ENCODE measurements at places on chromosomes 4 and X.

- no peak for DNase-seq
Measured at GRCh38 chr4:38153387-38153760, 193.2 kb downstream of the PTTG2 start.

GRCh38 chrX:31580227-31580626, 508.4 kb upstream of the FTHL17 start:
- DNase-seq: no peak

DNA sequence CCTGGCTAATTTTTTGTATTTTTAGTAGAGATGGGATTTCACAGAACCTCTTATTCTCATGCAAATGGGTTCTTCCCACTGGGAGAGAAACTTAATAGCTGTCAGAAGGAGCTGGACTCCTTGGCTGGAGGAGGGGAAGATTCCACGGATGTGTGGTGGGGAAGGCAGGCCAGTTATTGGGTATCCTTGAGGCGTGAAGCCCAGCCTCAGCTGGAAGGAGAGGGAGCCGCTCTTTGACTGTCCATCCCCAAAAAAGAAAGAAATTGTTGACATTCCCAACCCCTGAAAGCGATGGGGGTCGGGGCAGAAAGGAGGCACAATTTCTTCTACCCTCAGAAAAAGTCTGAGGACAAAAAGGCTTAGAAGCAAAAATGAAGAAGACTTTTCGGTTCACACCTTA, 983.1 kb upstream of the PABPC4L start:
- no peak for DNase-seq

GRCh38 chr4:108885211-108885610, 122.4 kb upstream of the ETNPPL start:
- peak; percentile 26 for DNase-seq

- no peak for DNase-seq
Measured at GRCh38 chr4:123651066-123651465, 254.5 kb downstream of the SPRY1 start.

DNA sequence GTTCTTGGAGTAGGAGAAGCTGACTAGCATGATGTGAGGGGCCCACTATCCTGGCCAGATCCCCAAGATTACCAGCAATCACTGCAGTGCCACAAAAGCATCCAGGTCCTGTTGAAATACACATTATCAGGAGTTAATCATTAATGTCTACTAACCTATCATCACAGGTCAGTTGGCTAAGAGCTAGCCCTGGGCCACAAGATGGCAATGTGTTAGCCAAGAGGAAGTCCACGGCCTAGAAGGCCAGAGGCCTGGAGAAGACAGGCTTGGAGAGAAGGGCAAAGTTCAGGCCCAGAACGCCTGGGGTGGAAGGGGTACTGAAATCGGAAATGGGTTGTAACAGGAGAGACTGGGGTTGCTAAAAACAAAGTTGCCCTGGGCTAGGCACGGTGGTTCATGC, 19.9 kb upstream of the KIAA1210 start:
- no peak for DNase-seq

GRCh38 chrX:71618303-71618721, at the start of gene CXCR3:
Gene CXCR3 (minus strand): TSS chrX:71618511. CDS start chrX:71618449, 62 bp downstream.
- no peak for DNase-seq

DNA sequence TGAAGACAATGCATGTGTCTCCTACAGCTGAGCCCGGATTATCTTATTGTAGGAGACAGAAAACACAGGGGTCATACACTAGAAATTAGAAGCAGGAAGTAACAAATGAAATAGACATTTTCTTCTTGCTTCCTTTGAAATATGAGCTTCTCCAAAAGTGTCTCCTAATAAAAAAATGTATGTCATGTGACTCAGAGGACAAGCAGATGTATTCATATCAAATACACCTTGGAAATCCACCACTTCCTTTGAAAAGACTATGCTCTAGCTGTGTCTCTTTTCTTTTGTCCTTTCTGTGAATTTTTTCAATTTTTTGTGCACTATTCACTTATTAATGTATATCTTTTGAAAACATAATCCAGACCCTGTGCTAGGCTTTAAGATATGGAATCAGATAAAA, 1906.2 kb downstream of the C4orf33 start:
- no peak for DNase-seq

- DNase-seq: no peak
Measured at GRCh38 chr4:79088946-79089691, 149.9 kb upstream of the PAQR3 start.

GRCh38 chrX:53317365-53318069, 36.1 kb upstream of the IQSEC2 start:
- DNase-seq: peak; percentile 45

DNA sequence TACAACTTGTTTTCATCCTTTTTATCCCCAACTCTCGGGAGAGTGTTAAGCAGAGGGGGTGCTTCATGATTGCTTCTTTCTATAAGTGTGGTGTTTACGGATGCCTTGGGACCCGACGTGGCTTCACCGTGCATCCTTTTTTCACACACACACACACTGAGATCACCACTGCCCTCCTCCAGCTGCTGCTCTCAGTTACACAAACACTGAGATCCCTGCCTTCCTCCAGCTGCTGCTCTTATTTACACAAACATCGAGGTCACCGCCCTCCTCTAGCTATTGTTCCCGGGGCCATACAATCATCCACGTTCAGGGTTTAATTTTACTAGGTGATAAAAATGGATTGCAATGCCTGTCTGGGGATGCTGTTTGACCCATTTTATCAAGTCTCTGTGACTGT, 155.4 kb upstream of the FAM9B start:
- no peak for DNase-seq

GRCh38 chrX:84188320-84188834, 378 bp upstream of the RPS6KA6 start:
- peak; percentile 11 for DNase-seq

DNA sequence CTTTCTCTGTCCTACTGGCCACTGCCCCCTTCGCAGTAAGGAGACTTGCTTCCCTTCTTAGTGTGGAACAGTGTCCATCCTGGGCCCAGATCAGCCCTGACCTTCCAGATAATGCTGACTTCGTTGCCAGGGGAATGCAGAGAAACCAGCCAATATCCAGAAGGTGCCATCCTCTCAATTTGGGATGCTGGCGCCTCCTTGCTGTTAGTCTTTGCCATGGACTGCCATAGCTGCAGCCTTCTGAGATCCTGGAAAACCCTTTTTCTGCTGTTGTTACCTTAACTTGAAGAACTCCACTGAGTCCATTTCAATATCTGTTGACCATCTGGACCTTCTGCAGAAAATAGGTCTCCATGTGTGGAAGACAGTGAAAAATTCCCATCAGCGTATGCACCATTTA, 21.8 kb downstream of the RAI2 start:
- no peak for DNase-seq

GRCh38 chr4:64306255-64306565, 103.0 kb downstream of the TECRL start:
- no peak for DNase-seq

GRCh38 chr4:156576946-156577345, 394.7 kb downstream of the PDGFC start:
- no peak for DNase-seq

DNA sequence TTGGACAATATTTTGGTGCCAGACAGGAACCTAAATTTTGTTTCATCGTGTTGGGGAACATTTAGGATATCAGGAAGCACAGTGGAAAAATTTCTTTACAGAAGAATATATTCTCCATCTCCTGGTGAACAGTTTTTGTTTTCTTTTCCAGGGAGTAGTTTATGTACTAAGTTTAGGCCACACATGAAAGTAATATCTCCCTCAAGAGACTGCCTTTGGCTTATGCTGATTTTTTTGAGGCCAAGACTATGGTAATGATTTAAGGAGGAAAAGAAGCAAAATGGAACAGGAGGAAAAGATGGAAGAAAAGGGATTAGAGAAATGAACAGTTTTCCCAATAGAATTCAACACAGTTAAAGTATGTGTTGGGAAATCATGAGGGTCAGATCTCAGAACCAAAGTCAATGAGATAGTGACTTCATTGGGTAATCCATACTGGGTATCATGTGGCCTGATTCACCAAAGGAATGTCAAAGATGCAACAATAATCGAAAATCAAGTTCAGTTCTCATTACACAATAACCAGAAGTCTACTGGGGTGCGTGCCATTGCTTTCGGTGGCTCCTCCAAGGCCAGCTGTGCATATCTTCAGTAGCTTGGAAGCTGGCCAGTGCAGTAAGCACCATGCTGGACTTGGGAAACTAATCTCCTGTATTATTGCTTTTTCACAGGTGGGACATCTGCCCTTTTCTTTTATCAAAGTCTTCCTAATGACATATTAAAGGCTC, 234.8 kb downstream of the COL25A1 start:
- no peak for DNase-seq

DNA sequence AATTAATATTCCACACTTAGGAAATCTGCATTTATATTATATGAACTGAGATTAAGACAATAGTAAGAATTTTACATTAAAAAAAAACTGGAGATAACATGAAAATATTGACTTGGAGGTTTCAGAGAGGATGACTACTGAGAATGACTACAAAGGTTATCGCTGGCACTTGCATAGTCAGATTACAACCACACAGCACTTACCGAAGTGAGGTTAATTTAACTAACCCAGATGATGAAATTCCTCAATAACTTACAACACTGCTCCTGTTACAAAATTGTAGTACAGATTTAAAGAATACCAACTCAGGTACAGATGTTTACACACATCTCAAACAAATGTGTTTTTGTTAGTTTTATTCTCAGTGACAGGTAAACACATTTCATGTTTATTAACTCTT, 283.5 kb downstream of the CAMK2D start:
- DNase-seq: no peak

- DNase-seq: no peak
Measured at GRCh38 chr4:74375824-74376426, 11.0 kb downstream of the EREG start.

DNA sequence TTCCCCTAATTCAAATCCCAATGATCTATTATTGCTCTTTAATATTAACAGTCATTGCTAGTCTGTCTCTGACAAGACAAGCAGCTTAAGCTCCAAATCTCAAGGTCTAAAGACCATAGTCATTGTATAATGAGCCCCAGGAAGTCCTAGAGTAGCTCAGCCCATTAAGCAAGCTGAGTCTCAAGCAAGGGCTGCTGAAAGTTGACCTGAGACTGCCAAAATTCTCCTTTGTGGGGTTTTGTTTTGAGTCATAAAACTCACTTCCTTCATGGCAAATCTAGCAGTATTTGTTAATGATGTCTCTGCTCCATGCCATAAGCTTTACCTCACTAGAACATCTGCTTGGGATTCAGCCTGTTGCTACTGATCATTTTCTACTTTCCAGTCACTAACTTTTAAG, 313.2 kb downstream of the ANTXR2 start:
- DNase-seq: no peak

DNA sequence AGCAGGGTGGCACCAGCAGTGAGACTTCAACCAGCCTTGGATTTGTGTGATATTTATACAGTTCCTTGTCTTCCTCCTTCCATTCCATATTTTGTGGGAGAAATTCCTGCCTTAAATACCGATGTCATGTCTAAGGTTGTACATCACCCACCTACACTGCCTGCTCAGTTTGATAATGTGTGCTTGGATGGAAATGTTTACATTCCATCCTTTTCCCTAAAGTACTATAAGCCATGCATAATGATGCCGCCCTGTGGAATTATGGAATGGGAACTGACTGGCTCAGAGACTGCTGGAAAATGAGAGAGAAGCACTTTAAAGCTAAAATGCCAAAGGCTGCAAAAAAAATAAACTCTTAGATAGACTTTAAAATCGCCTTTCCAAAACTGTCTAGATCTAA, 11.3 kb upstream of the GLUD2 start:
- no peak for DNase-seq

DNA sequence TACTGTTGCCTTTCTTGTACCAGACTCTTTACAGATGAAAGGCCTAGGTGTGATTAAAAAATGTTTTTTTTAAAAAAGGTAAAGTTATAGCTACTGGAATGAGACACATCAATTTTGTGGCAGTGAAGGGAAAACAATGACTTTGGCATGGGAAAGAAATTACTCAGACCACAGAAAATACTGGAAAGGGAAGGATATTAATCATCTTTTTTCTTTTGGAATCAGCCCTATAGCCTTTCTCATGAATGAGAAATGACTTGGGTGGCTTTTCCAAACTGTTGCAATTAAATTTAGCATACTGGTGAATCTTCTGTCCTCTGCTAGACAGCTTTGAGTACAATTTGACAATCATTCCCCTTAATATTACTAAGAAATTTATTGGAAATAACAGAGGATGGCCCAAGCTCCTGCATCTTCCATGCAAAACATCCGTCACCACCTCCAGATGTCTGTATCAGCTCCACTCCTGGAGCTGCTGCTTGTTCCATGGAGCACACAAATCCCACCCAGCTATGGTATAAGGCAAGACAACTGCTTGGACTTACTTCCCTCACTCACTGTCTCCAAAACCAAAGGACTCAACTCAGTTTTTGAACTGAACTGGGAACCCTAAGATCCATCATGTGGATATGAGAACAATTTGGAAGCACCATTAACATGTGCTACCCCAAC, 97.6 kb upstream of the ARSJ start:
- peak; percentile 73 for DNase-seq
